ENCODE measurements at places on chromosomes 3 and 15.
A peak's percentile ranks its signal among the peaks of the same experiment; 100 is the strongest.

DNA sequence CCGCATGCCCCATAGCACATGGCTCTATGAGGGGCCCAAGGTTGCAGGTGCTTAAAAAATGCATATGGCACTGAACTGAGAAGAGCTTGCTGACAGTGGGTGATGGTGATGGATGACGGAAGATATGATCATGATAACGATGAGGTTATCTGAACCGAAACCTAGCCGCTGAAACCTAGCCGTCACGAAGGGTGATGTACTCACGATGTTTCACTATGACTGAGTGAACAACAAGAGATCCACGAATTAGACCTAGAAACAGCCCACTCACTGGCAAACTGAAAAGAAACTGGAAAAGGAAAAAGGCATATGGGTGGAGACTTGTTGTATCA, 57.6 kb upstream of the BCL6 start:
- no peak for DNase-seq

- DNase-seq: no peak
Measured at GRCh38 chr3:182242489-182242942, 530.8 kb downstream of the SOX2 start.

DNA sequence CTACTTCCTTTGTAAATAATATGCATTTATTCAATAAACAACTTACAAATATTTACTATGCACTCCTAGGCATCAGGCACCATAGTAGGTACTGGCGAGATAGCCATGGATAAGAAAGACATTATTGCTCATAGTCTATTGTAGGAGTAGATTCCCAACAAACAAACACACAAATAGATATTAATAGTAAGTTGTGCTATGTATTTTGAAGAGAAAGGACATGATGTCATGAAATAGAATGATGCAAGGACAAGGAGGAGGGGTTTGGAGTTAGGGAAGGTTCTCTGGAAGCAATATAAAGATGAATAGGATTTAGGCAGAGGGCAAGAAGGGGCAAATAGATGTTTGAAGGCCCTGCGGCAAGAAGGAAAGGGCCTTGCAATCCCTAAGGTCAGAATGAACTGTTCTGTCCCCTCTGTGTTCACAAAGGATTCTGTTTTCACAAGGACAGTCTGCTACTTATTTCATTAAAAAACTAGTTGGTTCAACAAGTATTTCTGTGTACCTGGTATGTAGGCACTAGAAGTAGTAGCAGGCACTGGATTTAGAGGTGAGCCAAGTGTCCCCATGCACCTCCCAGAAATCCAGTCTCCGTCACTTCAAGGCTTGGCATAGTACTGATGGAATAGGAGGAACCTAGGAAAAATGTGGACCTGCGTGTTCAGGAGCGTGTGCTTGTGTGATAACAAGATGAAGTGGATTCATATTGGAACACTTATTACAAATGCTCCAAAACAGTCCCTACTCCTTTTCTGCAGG, 231.8 kb upstream of the TPRG1 start:
- DNase-seq: no peak

GRCh38 chr3:97187771-97188170, 373.4 kb downstream of the EPHA6 start:
- DNase-seq: no peak

GRCh38 chr3:55294557-55294956, 192.5 kb downstream of the WNT5A start:
- no peak for DNase-seq

- no peak for DNase-seq
Measured at GRCh38 chr3:125175295-125176078, 37.1 kb downstream of the SLC12A8 start.

- DNase-seq: no peak
Measured at GRCh38 chr3:115284980-115285379, 137.9 kb upstream of the ZBTB20 start.

GRCh38 chr3:46960081-46960701, 16.4 kb downstream of the CCDC12 start:
- no peak for DNase-seq

DNA sequence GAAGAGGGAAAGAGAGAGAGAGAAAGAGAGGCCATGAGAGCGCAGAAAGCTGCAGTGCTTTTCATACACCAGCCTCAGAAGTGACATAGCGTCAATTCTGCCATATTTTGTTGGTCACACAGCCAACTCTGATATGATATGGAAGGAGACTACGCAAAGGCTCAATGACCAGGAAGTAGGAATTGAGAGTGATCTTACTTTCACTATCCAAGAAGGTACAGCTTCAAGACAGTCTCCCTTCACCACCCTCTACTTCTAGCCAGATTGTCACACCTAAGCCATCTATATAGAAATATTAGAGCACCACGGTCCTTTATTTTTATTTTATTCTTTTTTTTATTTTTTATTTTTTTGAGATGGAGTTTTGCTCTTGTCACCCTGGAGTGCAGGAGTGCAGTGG, 21.1 kb downstream of the PARP15 start:
- DNase-seq: no peak

GRCh38 chr3:165805946-165806561, 31.2 kb downstream of the BCHE start:
- DNase-seq: no peak

DNA sequence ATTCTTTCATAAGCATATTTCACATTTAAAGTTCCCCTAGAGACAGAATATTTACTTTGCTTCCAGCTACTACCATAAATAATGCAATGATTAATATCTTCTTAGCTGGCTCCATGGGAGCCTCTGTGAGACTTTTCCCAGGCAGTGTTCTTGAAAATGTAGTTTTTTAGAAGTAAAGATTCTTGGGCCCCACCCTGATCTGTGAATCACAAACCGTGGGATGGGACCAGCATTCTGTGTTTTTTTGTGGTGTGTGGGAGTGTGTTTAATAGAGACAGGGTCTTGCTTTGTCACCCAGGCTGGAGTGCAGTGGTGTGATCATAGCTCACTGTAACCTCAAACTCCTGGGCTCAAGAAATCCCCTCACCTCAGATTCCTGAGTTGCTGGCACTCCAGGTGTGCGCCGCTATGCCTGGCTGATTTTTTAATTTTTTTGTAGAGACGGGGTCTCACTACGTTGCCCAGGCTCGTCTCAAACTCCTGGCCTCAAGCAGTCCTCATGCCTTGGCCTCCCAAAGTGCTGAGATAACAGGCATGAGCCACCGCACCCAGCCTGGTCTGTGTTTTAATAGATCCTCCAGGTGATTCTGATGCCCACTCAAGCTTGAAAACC, 83.0 kb downstream of the KLHL25 start:
- DNase-seq: no peak

DNA sequence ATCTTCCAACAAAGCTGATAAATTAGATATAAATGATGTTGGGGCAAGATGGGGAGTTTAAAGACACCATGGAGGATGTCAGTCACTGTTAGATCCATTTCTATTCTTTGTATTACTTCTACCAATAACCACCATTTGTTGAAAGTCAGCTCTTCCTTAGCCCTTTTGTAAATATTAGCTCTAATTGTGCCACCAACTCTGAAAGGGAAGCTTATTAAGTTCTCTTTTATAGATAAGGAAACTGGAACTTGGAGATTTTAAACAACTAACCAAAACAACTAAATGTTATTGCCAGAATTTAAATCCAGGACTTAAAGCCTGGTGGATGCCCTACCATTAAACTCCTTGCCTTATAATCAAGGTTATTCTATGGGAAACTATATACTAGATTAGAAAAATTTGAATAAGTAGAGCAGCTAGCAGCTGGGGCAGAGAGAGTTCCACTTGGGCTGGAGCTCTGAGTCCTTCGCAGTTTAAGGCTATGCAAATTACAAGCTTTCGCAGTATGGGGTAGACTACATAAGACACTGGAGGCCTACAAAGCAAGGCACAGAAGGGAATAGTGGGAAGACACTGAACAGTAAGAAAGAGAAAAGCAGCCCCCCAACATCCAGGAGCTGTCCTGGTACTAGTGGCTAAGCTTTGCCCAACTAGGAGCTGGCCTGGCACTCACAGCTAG, 52.6 kb downstream of the TM4SF18 start:
- DNase-seq: no peak

GRCh38 chr15:67361100-67361499, 106.5 kb downstream of the IQCH start:
- DNase-seq: no peak

GRCh38 chr3:141021261-141021660, 29.9 kb upstream of the SPSB4 start:
- DNase-seq: no peak

- no peak for DNase-seq
Measured at GRCh38 chr3:67037615-67038014, 39.5 kb downstream of the KBTBD8 start.

GRCh38 chr3:9206287-9206686, 43.2 kb downstream of the SRGAP3 start:
- no peak for DNase-seq

DNA sequence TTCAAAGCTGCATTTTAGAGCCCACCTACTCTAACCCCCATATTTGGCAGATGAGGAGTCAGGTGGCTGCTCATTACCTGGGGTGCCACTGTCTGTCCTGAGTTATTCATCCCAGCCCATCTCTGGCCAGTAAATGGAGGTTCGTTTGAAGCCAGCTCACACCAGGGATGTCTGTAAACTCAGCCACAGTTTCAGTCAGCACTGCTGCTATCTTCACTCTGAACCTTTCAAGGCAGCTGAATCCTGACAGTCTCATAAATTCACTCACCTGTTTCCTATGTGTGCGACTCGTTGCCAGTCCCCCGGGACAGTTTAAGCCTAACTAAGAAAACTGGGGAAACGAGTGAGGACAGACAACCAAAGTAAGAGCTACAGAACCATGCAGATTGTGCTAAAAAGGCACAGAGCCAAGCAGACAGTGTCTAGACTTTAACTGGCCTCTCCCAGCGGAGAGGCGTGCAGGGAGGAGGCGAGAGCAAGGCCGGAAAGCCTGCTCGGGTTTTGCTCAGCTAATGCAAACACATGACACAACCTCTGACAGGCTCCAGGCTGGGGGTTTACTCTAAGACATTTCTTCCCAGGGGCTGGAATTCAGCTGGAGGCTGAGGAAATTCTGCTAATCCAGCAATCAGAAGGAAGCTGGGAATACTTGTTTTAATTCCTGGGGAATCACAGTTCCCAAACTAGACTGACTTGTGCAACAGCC, 12.0 kb downstream of the FSTL1 start:
- DNase-seq: no peak

DNA sequence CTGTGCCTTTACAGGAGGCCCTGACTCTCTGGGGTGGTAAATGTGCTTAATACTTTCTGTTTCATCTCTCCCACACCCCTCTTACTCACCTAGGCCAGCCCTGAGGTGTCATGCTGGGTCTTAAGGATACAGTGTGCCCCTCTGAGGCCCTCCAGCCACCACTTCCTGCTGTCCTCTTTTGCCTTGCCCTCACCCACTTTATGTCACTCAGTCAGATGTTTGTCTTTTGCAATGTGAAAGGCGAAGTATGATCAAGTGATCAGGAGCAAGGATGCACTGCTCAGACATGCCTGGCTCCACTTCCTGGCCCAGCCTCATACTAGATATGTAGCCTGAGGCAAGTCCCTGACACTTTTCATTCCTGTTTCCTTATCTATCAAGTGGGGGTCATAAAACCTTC, 339.0 kb upstream of the NR2E3 start:
- no peak for DNase-seq

GRCh38 chr3:42914771-42915515, 9.0 kb downstream of the ZNF662 start:
- no peak for DNase-seq

GRCh38 chr15:26848498-26848897, 18.4 kb upstream of the GABRA5 start:
- peak; percentile 34 for DNase-seq

- DNase-seq: peak; percentile 81
Measured at GRCh38 chr15:91271565-91272153, 171.6 kb downstream of the SV2B start.

DNA sequence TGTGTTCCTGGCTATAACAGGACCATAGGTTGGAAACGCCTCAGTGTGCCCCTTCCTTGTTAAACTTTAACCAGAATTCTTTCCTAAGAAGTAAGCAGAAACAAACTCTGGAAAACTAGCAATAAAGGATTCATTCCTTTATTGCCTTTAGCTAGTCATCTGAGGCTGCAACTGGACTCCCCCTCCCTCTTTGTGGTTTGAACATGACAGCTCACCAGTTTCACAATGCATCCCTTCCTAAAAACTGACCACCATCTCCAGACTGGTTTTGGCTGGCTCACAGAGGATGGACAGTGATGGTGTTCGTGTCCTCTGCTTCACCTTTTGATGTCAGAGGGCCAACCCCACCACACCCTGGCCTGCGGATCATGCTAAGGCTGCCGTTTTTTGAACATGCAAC, 27.9 kb upstream of the TGFBR2 start:
- DNase-seq: peak; percentile 83

DNA sequence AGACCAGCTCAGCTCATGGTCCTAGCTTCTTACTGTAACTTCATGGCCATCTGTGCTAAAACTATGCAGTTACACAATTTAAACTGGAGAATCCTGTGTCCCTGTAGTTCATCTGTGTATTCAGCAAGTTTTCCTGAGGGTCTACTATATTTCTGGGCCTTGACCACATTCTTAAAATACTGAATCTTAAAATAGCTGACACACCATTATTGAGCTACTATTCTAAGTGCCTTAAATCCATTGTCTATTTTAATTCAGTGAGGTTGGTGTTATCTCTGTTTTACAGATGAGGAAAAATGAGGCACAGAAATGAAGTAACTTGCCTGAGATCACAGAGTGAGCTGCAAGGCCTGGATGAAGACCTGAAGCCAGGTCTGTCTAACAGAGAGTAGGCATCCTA, 22.0 kb downstream of the MYLK start:
- no peak for DNase-seq

GRCh38 chr3:46221391-46221790, 13.3 kb upstream of the CCR1 start:
- peak; percentile 84 for DNase-seq

DNA sequence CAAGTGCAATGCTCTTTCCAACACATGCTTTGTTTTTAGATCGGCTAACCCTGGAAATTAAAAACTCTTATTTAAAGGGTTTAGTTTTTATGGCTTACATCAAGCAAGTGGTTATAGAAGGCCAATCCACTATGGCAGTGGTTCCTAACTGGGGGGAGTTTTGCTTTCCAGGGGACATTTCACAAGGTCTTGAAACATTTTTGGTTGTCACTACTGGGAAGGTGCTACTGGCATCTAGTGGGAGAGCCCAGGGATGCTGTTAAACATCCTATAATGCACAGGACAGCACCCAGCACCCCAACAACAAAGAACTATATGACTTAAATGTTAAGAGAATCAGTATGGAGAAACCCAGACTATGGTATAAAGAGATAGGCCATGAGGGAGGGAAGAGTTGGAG, 439.0 kb downstream of the NTRK3 start:
- no peak for DNase-seq

GRCh38 chr3:87333393-87333892, 57.1 kb upstream of the POU1F1 start:
- DNase-seq: peak; percentile 62
